ENCODE measurements at places on chromosomes 2 and 18. TPM values are rescaled to one million over a fixed set of nuclear protein-coding genes. Genes with fewer than 3 reads are reported as not detected.

GRCh38 chr2:143742581-143742980, 613.4 kb downstream of the ARHGAP15 start:
- no peak for DNase-seq

GRCh38 chr2:7924023-7924762, 757.7 kb upstream of the ID2 start:
- DNase-seq, result no peak

DNA sequence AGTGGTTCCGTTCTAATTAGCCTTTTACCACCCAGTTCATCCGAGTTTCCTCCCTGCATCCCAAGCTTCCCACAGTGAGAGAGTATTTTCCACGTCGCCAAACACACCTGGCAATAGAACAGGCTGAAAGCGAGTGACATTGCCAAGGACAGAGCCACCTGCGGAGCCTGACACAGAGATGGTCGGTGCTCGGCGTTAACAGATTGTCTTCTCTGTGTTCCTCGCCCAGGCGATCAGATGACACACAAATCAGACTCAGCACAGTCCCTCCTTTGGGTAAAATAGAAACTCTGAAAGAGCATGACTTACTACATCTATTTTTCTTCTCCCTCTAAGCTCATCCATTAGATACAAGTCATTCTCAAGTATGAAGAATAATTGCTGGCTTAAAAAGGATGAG, 107.7 kb downstream of the CD226 start:
- no peak for DNase-seq

GRCh38 chr2:176079831-176080539, 3.8 kb downstream of the EVX2 start:
- DNase-seq, result no peak

DNA sequence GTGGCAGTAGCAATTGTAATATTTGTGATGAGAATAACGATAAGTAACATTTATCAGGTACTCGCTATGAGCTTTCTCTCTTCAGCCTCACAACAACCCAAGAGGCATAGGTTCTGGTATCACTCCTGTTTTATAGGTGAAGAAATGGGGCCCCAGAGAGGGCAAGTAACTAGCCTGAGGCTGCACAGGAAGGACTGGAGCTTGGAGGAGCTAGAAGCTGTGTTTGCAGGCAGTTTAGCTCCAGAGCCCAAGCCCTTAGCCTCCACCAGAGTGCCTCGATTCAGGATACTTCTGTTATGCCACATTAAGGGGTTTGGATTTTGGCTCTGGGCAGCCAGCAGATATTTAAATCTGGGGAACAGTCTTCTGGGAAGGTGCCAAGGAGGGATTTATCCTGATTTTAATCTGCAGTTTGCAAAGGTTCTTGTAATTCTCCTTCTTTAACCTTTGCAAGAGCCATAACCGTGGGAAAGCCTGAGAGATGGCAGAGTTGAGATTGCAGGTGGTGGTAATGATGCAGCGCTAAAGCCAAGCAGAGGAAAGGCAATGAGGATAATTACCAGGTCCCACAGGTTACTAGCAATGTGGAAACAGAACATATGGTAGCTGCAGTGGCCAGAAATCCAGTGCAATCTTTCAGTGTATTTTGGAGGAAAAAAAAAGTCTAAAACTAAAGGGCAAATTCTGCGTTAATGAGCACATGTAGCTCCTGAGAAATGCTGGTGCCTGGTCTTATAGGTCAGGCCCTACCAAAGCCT, 9.1 kb downstream of the MOCOS start:
- DNase-seq, result no peak

DNA sequence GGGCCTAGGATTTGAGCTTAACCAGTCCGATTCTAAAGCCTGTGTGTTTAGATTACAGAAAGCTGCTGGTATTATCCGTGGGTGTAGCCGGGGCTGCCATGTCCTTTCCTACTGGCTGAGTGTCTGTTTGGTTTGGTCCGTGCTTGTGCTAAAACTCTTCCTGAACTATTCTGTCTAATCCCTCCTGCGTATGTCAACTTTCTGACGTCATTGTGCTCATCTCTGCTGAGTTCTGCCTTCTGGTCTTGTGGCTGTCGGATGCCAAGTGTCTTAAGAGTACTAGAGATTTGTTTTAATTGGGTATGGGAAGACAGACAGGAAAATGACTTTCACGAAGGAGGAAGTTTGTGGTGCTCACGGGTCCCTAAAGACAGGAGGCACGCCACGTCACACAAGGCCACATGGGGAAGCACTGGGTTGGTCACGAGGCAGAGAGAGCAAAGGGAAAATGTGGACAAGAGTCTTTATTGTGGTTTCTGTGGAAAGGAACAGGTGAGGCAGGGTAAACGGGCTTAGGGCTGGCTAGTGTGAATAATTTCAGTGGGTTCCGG, 31.8 kb upstream of the NTSR2 start:
- DNase-seq, result no peak

GRCh38 chr2:235640377-235640776, 146.5 kb downstream of the AGAP1 start:
- no peak for DNase-seq

GRCh38 chr2:219598308-219599078, 836 bp downstream of the STK11IP start:
- DNase-seq, result peak; percentile 60

DNA sequence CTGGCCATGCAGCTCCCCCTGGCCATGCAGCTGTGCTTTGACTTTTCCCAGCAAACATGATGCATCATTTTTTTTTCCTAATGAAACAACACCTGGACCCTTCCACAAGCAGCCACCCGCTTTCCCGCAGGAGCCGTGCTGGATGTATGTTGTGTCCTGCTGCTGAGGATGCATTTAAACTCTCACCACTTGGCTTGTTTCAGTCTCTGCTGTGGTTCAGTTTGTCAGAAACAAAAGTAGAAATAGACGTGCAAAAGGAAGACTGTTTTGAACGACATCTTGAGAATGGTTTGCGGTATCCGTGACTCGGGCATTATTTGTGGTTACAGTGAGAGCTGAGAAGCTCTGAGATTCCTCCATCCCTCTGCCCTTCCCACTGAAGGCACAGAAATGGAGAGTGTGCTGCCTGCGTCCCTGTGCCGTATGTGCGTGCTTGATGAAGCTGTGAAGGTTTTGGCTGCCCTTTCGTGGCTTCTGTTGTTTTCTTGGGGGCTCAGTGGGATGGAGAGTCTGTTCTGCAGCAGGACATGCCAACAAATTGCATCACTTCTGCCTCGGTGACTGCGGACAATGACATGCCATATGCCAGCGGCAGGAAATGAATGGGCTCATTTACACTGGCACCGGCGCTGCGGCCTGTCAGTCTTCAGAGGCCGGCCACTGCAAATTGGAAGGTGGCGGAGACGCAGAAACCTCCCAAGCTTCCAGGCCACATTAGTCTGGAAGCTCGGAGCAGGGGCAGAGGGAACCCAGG, 417.7 kb upstream of the SALL3 start:
- no peak for DNase-seq

DNA sequence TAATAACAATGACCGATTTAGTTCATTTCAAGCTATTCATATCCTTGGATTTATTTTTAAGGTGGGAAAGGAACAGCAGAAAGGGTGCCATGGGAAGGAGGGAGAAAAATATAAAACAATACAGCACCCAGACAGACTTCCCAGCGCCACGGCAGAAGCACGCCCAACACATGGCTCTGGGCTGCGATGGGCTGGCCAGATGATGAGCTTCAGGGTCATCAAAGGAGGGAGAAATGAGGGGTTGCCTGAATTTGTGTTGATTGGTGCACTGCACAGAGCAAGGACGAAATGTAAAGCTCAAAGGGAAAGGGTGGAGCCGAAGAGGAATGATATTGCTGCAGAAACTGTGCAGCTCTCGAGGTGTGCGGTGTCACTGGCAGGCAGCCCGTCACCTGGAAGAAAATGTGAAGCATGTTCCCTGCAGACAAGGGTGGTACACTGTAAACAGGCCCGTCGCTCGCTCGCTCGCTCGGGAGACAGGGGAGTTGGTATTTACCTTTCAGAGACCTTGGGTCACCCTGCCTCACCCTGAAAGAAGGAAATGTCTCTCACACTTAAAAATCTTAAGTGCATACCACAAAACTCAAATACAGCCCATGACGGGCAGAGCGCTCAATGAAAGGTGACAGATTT, 195.5 kb upstream of the CTAGE1 start:
- DNase-seq, result no peak

DNA sequence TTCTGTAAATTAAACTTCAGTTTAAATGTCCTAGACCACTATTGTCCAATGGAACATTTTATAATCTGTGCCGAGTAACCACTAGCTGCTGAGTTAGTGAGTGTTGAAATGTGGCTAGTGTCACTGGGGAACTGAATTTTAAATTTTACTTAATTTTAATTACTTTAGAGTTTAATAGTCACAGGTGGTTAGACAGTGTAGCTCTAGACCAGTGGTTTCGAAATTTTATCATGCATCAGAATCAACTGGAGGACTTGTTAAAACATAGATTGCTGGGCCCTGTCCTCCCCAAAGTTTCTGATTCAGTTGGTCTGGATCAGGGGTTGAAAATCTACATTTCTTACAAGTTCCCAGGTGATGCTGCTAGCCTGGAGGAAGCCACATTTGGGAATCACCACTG, 110.4 kb downstream of the FMNL2 start:
- DNase-seq, result no peak

DNA sequence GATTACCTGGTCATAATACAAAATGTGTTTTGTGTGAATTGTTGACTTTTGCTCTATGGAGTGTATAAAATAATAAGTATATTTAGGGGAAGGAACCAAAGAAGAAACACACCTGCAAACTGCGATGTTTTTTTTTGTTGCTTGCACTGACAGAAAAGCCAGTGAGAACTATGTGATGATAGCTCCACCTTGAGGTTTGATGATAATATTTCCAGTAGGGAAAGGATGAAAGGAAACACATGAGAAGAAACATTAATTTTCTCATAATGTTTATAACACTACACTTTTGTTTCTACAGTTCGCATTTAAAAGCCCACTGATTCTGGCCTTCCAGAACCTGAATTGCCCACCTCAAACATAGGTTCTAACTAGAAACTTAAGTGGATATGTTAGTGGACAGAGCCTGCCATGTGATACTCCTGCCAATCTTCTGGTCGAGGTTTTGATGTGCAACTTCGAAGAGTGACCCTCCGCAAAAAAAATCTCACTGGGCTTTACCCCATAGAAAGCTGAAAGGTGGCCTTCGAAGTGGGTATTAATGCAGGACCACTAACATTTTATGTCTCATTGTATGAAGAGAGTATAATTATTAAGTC, 476.4 kb upstream of the SPHKAP start:
- no peak for DNase-seq

- no peak for DNase-seq
Measured at GRCh38 chr2:168192839-168193616, 54.4 kb downstream of the STK39 start.

- DNase-seq, result no peak
Measured at GRCh38 chr2:54103454-54104314, 11.7 kb upstream of the ACYP2 start.

DNA sequence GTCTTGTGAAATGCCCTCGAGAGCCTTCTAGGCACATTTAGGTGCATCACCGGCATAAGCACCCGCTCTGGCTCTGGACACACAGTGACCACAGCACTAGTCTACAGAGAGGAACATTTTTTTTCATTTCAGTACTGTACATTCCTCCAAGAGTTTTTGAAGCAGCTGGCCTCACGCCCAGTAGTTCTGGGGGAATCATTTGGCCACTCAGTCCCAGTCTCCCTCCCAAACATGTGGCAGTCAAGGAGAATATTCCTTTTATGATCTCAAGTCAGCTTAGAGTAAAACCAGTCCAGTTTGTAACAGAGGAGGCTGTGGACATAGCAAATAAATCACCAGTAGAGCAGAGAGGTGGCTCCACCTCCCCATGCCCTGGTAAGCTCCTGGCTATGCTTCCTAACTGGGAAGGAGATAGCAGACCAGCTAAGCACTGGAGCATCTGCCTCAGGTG, 48.1 kb downstream of the KCNE4 start:
- DNase-seq, result peak; percentile 65

DNA sequence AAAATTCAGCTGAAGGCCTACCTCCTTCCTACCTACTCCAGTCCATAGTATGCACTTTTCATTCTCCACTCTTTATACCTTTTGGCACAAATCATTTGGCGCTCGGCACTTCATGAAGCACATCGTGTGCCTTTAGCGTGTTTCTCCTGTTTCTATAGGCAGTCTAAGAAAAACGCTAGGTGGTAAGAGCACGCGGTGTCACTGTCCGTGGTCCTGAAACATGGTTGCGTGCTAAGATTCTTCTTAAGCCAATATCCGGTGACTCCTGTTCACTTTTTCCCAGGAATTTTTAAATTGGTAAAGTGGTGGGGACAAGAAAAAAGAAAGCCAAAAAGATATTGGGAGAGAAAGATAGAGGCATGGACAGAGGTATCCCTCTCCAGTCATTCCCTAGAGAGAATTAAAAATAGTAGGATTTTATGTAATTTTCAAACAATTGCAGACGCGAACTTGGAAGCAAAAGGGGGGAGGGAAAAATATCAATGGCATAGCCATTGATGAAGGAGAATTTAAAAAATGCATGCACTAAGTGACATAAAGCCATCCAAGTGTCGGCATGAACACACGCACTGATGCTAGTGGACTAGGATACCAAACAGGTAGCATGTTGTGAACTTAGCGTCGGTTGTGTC, 1.4 kb upstream of the CTNNA2 start:
- DNase-seq, result no peak

DNA sequence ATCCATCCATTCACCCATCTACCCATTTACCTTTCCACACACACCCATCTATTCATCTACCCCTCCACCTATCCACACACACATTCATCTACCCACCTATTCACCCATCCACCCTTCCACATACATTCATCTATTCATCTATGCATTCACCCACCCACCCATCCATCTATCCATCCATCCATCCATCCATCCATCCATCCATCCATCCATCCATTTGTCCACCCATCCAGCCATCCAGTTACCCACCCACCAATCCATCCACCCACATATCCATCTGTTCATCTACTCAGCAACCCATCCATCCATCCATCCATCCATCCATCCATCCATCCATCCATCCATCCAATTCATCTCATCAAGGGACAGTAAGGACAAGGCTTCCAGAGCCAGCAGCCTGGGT, 74.0 kb downstream of the INHBB start:
- DNase-seq, result no peak

GRCh38 chr2:201952187-201952586, 81.5 kb upstream of the FZD7 start:
- DNase-seq, result no peak

DNA sequence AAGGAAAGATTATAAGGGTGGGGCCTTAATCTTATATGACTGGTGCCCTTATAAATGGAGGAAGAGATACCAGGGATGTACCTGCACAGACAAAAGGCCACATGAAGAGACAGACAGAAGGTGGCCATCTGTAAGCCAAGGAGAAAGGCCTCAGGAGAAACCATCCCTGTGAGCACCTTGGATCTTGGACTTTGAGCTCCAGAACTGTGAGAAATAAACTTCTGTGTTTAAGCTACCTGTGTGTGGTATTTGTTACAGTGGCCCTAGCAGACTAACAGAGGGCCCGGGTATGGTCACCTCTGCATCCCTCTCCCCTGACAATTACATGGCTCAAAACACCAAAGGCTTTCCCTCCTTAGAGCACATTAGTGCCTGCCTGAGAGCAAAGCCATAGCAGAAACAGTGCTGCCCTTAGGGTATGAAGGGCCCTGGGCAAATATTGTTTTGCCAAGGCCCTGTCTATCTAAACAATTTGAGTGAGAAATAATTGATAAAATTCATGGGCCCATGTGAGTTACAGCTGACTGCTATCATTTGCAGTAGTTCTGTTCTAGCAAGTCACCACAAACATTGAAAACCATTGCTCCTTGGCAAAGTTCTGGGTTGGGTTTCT, 109.3 kb upstream of the MYCN start:
- DNase-seq, result no peak

GRCh38 chr2:166632616-166633015, 138.6 kb upstream of the SCN7A start:
- DNase-seq, result no peak

The MYO3B gene
- 0.05 TPM for total RNA-seq

The BMP10 gene
- total RNA-seq, result not detected

The HRH4 gene
- not detected for total RNA-seq

The BABAM2 gene
- total RNA-seq, result 41.5 TPM

The LRATD1 gene
- 11.6 TPM for total RNA-seq

The SCN9A gene
- total RNA-seq, result 2.0 TPM
